Activated CD8-positive, alpha-beta memory T cell treated with anti-CD3 and anti-CD28 coated beads, Interleukin-2, amount 10 ng/mL, durations not matched to agents 7 days and 5 days (primary cell): ENCODE measurements at places on chromosomes 4 and X. TPM values are rescaled to one million over a fixed set of nuclear protein-coding genes. Genes with fewer than 3 reads are reported as not detected.

The HS3ST1 gene
- not detected for total RNA-seq

- no peak for DNase-seq
- no peak overlapping the region for H3K27ac ChIP-seq
- no peaks in the 10 kb centered on the region for H3K27me3 ChIP-seq
- H3K4me1 ChIP-seq = no peaks in the 10 kb centered on the region
- H3K36me3 ChIP-seq = no peaks in the 10 kb centered on the region
- H3K4me3 ChIP-seq = no peak overlapping the region
Measured at GRCh38 chrX:150324035-150324728, 38.9 kb upstream of the MAMLD1 start.

The BEND4 gene
- total RNA-seq = 3.2 TPM

- H3K27me3 ChIP-seq = no peaks in the 10 kb centered on the region
- H3K36me3 ChIP-seq = no peaks in the 10 kb centered on the region
- no peak overlapping the region for H3K27ac ChIP-seq
- no peak overlapping the region for H3K4me3 ChIP-seq
- peaks cover 7% of the 10 kb centered on the region for H3K4me1 ChIP-seq
Measured at GRCh38 chr4:129532573-129532972, 436.6 kb downstream of the C4orf33 start.

GRCh38 chr4:124686279-124686678, 26.3 kb downstream of the ANKRD50 start:
- DNase-seq = no peak
- no peaks in the 10 kb centered on the region for H3K4me1 ChIP-seq
- H3K27me3 ChIP-seq = no peaks in the 10 kb centered on the region
- no peak overlapping the region for H3K27ac ChIP-seq
- no peak overlapping the region for H3K4me3 ChIP-seq
- H3K36me3 ChIP-seq = no peaks in the 10 kb centered on the region
